ENCODE measurements at places on chromosomes 5 and 9. TPM values are rescaled to one million over a fixed set of nuclear protein-coding genes. Genes with fewer than 3 reads are reported as not detected.
A peak's percentile ranks its signal among the peaks of the same experiment; 100 is the strongest.

Gene FST
- 0.96 TPM for total RNA-seq

- H3K4me3 ChIP-seq = no peak overlapping the region
- H3K27ac ChIP-seq = peak overlapping the region; percentile 81
- peaks cover 27% of the 10 kb centered on the region for H3K4me1 ChIP-seq
- H3K27me3 ChIP-seq = no peaks in the 10 kb centered on the region
These were observed 14.8 kb upstream of the PHYHD1 start for GRCh38 chr9:128905964-128906363.

- H3K36me3 ChIP-seq = peaks cover 26% of the 10 kb centered on the region
- H3K27me3 ChIP-seq = no peaks in the 10 kb centered on the region
- no peaks in the 10 kb centered on the region for H3K4me1 ChIP-seq
- no peak overlapping the region for H3K27ac ChIP-seq
- no peak overlapping the region for H3K4me3 ChIP-seq
These were observed 20.8 kb downstream of the CKMT2 start for GRCh38 chr5:81253875-81254274.

Gene CCDC192
- total RNA-seq = not detected

DNA sequence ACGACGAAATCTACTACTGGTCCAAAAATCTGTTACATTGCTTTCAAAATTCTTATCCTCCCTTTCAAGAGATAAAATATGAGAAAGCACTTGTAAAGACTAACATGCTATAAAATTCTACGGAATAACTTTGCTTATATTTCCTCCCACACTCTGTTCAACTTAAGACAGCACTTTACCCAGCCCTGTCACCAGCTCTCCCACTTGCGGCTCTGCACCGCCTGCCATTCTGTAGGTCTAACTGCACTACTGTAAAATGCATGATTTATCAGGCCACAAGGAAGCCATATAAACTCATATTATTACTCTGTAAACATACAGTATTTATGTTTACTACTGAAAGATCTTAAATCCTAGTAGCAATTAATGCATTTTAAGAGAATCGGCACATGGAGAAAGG, 11.4 kb downstream of the CTNND2 start:
- H3K27ac ChIP-seq = no peak overlapping the region
- H3K4me1 ChIP-seq = no peaks in the 10 kb centered on the region
- no peaks in the 10 kb centered on the region for H3K36me3 ChIP-seq
- H3K27me3 ChIP-seq = peaks cover 3% of the 10 kb centered on the region
- DNase-seq = no peak
- no peak overlapping the region for H3K4me3 ChIP-seq

DNA sequence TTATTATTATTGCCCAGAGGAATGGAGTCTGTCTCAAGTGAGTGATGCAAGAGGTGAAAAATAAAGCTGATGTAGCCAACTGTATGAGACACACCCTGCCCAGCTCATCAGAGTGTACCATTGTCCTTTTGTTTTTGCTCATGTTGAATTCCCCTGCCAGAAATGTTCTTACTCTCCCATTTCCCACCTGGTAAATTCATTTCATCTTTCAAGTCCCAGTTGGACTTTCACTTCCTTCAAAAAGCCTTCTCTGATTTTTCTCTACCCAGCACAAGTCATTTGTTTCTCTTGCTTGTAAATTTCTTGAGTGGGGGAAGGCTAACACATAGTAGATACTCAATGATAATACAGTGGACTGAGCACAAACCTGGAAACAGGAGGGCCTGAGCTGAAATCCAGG, 394.5 kb upstream of the ZNF462 start:
- no peak overlapping the region for H3K27ac ChIP-seq
- H3K4me1 ChIP-seq = no peaks in the 10 kb centered on the region
- no peak for DNase-seq

GRCh38 chr5:90184764-90185163, 224.8 kb downstream of the CETN3 start:
- no peak overlapping the region for H3K27ac ChIP-seq
- DNase-seq = no peak
- peaks cover 5% of the 10 kb centered on the region for H3K27me3 ChIP-seq
- H3K4me1 ChIP-seq = no peaks in the 10 kb centered on the region
- no peak overlapping the region for H3K4me3 ChIP-seq
- peaks cover 4% of the 10 kb centered on the region for H3K36me3 ChIP-seq
